ENCODE measurements at places on chromosomes 16 and 17.

- DNase-seq = no peak
Observed at GRCh38 chr16:31880322-31880979, 6.8 kb downstream of the ZNF267 start.

DNA sequence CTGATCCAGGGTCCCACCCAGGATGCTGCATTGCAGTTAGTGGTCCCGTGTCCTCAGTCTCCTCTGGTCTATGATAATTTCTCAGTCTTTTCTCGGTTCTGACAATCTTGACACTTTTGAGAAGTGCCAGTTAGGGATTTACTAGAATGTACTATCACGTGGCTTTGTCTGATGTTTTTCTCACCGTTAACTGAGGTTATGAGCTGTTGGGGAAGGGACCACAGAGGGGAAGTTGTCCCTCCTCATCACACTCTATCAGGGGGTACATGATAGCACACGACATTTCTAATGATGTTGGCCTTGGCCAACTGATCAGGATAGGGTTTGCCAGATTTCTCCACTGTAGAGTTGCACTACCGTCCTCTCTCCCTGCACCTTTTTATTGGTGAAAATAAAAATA, 250.9 kb upstream of the SDK2 start:
- DNase-seq = no peak

- DNase-seq = no peak
Observed at GRCh38 chr16:2482708-2483534, 8.0 kb downstream of the TBC1D24 start.

GRCh38 chr17:38892083-38892482, 22.2 kb downstream of the LASP1 start:
- DNase-seq = no peak
